Stimulated activated naive CD8-positive, alpha-beta T cell treated with anti-CD3 and anti-CD28 coated beads, Interleukin-15, amount 100 ng/mL, for 72 hours (primary cell): ENCODE measurements at places on chromosomes 1 and 21.

GRCh38 chr1:20376880-20377494, 86.3 kb downstream of the VWA5B1 start:
- DNase-seq = peak; percentile 61

DNA sequence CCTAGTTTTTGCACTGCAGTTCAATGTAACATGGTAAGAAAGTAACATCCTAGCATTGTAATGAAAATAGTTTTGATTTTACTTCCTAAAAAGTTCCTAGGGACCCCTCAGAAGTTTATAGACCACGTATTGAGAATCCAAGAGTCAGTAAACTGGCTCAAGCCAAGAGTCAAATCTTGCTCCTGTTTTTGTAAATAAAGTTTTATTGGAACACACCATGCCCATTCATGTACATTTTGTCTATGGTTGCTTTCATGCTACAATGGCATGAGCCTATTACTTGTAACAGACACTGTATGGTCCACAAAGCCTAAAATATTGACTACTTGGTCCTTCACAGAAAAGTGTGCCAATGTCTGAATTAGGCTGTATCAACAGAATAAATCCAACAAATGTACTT, 301.0 kb downstream of the LMO4 start:
- DNase-seq = no peak

- DNase-seq = peak; percentile 26
These were observed 479 bp downstream of the RGS16 start for GRCh38 chr1:182603646-182604174.

DNA sequence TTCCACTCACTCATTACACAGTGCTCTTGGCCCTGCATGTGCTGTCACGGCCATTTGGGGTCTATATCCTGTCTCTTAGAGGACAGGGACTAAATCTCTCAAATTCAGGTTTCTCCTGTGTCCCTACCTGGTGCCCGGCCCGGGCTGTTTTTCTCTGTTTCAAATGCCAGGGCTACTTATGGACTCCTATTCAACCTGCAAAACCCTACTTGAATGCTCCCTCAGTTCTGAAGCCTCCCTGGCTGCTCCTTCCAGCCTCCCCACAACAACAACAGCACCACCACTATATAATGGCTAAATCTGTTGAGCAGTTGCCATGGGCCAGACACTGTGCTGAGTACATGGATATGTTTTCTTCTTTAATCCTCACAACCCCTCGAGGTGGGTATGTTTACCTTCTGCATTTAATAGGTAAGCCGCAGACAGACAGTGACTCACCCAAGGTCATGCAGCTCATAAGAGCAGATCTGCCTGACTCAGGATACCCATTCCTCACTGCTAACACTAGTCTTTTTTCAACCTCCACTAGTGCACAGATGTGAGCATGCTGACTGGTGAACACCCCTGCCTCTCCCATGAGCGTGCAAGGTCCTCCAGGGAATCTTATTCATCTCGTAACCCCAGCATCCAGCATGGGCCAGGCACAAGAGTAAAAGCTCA, 29.9 kb downstream of the DHRS3 start:
- DNase-seq = no peak

GRCh38 chr1:152112101-152112884, 3.0 kb downstream of the TCHH start:
- peak; percentile 13 for DNase-seq

DNA sequence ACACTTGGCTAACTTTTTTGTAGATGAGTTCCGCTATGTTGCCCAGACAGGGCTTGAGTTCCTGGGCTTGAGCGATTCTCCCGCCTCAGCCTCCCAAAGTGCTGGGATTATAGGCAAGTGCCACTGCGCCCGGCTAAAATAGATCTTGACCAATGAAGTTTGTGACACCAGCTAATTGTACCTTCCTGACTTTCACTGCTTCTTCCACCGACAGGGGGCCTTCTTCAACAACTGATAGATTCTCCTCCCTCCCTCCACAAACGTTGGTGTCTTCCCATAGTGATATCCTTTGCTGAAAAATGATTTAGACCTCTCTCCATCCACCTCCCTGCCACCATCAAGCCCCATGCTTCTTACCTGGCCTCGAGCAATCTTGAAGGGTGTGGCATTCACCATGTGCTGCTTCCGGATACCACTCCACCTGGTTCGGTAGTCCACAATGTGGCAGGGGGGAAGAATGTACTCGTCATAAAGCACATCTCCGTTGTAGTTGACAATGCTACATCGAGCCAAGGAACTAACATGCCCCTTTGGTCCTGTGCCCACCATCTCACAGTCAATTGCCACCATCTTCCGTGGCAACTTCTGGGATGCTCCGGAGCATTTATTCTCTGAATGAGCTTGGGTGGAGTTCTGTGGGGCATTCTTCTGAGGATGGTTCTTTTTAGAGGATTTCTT, 1.6 kb upstream of the METTL25B start:
- peak; percentile 46 for DNase-seq

- peak; percentile 52 for DNase-seq
These were observed at the start of gene TTC34 for GRCh38 chr1:2801535-2802291. TTC34 (minus strand) TSS chr1:2801693; CDS start chr1:2800827, 866 bp downstream.

- no peak for DNase-seq
These were observed 5.8 kb upstream of the MPZL1 start for GRCh38 chr1:167716000-167716271.

- DNase-seq = no peak
These were observed 52.4 kb downstream of the CD2 start for GRCh38 chr1:116806671-116807070.

DNA sequence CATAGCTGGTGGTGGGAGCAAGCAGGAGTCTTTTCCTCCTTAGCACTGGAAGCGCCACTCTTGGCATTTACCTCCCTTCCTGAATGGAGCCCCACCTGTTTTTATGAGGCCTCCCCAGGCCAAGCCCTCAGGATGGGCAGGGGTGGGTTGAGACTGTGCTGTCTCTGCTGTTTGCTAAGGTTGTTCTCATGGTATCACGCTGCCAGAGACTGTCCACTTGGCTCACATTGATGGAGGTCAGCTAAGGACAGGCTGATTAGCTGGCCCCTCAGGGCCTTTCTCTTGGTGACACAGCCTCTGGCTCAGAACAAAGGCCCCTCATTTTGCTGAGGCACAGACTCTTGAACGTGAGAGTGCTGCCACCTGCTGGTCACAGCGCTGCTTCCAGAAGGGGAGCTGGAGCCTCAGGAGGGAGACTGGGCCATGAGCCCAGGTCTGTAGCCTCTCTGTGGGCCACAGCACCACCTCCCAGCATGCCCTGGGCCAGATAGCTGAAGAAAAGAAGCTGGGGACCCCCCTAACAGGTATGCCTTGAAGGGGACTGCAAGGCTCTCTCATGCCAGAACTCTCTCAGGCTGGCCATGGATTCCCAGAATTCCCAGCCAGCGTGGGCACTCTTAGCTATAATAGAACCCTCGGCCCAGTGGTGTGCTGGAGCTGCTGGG, 85.6 kb downstream of the CD58 start:
- DNase-seq = peak; percentile 86
